ENCODE measurements at places on chromosomes 6 and 20.

DNA sequence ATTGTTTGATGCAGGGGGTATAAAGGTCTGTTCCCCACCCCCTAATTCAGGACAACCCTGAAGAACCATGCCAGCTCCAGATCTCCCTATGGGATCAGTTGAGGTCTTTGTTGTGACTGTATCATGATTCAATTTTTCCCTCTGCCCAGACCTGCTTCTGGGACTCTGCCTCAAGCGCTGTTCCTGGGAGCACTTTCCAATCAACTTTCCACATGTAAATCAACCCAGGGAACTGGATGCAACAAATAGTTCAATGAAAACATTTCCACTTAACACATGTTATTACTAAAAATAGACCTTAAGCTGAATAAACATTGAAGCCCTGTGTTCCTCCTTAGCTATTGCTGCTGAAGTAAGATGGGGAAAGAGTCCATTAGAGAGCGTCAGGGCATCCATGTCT is 139.5 kb downstream of the C6orf58 start:
- no peak for DNase-seq

GRCh38 chr6:14757418-14757817 is 488.5 kb upstream of the JARID2 start:
- DNase-seq: no peak

DNA sequence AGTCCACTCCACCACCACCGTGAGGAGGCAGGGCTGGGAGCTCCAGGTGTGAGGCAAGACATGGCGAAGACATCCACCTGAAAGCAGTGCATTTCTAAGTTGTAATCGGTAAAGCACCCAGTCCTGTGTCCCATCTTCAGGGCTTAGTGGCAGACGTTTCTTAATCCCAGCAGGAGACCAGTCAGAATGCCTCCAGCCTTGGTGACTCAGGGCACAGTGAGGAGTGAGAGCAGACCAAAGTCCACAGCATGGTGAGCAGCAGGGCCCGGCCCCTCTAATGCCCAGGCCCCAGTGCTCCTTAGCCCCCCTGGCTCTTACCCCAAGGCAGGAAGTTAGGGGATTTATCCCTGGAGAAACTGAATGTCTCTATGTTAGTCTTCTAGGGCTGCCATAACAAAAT is 183.9 kb downstream of the SYNDIG1 start:
- DNase-seq: no peak

- DNase-seq: no peak
Observed at GRCh38 chr20:25206063-25206403, 10.5 kb downstream of the ENTPD6 start.

GRCh38 chr6:69913361-69913760 is 47.0 kb downstream of the COL19A1 start:
- no peak for DNase-seq

DNA sequence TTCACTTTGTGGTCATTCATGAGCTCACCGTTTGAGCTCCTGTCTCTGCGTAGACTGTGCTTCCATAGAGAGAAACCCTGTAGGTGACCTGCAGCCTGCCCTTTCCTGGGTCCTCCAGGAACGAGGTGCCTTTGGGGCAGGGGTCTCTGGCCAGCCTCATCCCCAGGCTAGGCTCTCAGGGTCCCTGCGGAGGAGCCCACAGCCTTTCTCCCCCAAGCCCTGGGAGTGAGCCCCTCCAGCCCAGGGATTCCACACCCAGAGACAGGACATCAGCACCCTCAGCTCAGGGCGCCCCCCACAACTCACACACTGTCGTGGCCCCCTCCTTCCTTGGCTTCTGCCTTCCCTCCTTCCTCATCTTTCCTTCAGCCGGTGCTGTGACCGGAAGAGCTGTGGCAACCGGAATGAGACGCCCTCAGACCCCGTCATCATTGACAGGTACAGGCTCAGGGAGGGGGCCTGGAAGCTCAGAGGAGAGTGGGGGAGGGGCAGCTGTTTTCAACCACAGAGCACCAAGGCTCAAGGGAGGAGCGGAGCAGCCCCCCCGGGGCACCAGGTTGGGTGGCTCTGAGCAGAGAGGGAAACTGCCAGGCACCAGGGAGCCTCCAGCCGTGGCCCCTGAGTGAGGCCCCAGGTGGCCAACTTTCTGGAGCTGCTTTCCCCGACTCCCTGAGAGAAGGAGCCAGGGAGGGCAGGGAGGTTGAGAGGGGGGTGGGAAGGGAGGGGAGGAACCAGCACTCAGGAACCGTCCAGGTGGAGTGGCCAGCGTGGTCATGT is 16.8 kb downstream of the EBF4 start:
- no peak for DNase-seq

DNA sequence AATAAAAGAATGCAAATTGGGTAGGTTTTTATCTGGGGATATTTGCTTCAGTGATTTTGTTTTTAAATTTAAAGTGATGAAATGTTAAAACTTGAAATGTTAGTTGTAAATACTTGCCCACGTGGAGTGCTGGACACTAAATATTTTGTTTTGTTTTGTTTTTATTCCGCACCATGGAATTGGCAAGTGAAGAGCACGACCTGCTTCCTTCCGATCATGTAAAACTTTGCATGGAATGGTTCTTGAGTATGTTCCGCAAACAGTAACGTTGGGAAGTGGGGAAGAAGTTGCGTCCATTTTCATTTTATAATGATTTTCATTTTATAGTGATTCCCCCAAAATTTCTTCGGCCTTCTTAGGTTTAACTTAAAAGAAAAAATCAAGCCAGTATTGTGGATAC is 765 bp downstream of the IRAK1BP1 start:
- no peak for DNase-seq

DNA sequence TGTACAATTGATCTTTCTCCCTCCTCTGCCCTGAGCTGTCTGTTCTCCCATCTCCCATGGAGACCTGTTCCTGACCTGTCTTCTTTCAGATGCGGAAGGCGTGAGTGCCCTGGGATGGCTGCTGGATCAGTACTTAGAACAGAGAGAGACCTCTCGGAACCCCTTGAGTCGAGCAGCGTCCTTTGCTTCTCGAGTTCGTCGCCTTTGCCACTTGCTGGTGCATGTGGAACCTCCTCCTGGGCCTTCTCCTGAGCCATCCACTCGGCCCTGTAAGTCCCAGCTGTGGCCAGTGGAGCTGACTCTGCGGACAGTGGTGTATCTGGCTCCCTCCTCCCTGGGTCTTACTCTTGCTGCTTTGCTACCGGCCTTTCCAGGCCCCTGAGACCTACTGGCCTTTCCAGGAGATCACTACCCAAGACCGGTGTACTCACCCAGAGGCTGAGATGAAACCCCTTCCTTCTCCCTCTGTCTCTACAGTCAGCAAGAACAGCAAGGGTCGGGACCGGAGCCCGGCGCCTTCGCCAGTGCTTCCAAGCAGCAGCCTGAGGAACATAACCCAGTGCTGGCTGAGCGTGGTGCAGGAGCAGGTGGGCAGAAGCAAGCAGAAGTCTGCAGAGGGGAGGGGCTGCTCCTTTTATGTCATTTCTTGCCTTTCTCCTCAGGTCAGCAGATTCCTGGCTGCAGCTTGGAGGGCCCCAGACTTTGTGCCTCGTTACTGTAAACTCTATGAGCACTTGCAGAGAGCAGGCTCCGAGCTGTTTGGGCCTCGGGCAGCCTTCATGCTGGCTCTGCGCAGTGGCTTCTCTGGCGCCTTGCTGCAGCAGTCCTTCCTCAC is 22.5 kb downstream of the CUL9 start:
- no peak for DNase-seq

GRCh38 chr20:50259705-50260478 is 69.3 kb downstream of the CEBPB start:
- DNase-seq: no peak

- no peak for DNase-seq
Observed at GRCh38 chr6:161305860-161306259, 32.0 kb upstream of the AGPAT4 start.

GRCh38 chr6:31634131-31634530 is 13.6 kb downstream of the PRRC2A start:
- DNase-seq: no peak

GRCh38 chr6:132764370-132764769 is 6.7 kb upstream of the VNN2 start:
- DNase-seq: no peak

DNA sequence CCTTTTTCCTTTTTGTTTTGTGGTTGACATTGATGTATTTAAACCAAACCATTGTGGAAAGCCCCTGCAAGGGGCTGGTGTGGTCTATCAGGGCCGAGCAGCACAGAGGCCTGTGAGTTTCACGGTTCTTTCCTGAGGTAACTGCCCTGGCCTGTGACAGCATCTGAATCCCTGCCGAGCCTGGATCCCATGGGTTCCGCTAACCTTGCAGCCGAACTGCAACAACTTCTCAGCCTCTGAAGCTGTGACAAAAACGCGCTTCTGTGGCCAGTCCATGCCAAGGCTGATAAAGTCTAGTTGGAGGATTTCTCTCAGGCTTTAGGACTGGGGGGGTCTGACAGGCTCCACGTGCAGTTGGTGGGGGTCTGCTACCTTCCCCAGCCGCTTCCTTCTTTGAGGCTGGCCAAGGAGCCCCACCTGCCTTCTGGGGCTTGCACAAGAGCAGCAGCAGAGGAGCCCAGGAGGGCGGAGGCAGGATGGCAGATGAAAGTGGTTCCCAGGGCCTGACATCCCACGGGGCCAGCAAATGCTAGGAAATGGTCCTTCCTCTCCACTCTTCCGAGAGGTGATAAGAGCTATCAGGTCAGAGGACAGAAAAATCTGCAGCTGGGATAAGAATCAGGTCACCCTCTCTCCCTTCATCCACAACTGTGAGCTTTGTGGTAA is 150.9 kb downstream of the PREX1 start:
- DNase-seq: no peak

GRCh38 chr6:98941319-98941718 is 6.4 kb downstream of the FBXL4 start:
- DNase-seq: no peak

GRCh38 chr6:85600713-85601313 is 7.2 kb upstream of the SNX14 start:
- DNase-seq: no peak

DNA sequence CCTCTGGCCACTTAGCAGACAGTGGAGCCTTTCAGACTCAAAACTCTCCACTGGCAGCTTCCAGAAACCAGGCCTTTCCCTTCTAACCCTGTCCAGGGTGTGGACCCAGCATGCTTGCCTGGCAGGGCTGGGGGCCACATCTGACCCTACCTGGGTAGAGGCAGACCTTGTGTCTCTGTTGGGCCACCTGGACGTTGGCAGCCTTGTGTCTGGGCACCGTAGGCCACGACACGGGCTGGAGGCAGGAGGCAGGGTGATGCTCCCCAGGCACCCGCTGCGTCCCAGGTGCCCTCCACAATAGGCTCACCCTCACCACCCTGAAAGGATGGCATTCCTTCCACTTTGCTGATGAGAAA is 67.6 kb downstream of the NOL4L start:
- no peak for DNase-seq

DNA sequence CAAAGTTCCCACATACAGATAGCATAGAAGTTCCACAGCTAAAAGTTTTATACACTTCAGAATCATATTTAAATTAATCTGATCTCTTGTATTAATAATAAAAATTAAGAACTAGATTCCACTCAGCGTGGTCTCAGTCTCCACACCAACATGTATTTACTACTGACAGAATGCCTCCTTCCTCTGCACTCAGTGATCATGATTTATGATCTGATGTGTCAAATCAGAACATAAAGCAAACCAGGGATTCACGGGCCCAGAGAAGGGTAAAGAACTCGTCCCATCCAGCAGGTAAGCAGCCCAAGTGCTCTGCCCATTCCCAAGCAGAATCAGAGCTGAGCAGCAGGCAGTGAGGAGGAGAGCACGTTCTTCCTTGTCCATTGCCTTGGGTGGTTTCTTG is 14.2 kb upstream of the ATRN start:
- DNase-seq: no peak

DNA sequence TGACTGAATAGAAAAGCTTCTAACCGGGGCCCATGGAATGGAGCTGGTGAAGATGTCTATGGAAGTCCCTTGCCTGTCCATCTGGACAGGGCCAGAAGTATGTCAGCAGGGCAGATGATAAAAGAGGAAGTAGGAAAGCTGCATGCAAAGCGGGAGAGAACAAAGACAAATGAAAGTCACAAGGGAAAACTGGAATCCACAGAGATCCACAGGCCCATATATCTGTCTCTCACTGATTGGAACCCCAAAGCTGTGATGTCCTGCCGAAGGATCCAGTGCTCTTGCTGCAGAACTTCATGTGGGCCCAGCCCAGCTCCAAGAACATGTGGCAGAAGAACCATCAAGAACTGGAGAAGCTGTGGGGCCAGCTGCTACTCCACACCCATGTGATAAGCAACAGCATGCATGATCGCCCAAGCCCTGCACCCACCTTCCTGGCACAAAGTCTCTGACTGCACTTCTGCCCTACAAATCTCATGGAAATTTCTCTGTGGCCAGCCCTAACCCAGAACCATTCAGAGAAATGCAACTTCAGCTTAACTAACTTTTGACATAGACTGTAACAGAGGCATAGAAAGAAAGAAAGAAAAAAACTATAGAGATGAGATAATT is 716.0 kb downstream of the KIF16B start:
- DNase-seq: no peak

- DNase-seq: peak; percentile 95
Observed at GRCh38 chr6:111985202-111985731, 68.6 kb upstream of the CCN6 start.

DNA sequence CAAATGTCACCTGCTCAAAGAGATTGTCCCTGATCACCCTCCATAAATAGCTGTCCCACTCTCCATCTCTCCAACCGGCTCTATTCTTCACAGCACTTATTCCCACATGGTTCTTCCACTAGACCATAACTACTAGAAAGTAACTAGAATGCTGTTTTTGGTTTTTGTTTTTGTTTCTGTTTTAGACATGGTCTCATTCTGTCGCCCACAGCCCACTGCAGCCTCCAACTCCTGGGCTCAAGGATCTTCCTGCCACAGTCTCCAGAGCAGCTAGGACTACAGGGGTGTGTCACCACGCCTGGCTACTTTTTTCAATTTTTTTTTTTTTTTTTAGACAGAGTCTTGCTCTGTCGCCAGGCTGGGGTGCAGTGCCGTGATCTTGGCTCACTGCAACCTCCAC is 12.2 kb downstream of the MMP24 start:
- DNase-seq: no peak

GRCh38 chr20:25459111-25459830 is 51.8 kb downstream of the GINS1 start:
- DNase-seq: no peak

- no peak for DNase-seq
Observed at GRCh38 chr20:13461849-13462458, 176.8 kb downstream of the TASP1 start.

DNA sequence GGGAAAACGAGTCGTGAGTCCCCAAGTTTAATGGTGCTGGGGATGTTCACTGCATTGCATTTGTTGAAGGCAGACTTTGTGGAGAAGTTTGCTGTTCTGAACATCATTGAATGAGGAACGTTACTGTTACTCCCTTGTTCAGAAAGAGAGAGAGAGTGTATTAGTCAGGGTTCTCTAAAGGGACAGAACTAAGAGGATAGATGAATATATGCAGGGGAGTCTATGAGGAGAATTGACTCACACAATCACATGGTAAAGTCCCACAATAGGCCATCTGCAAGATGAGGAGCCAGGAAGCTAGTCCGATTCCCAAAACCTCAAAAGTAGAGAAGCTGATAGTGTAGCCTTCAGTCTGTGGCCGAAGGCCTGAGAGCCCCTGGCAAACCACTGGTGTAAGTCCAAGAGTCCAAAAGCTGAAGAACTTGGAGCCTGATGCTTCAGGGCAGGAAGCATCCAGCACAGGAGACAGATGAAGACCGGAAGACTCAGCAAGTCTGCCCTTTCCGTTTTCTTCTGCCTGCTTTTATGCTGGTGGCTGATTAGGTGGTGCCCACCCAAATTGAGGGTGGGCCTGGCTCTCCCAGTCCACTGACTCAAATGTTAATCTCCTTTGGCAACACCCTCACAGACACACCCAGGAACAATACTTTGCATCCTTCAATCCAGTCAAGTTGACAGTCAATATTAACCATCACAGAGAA is 223.5 kb upstream of the PCSK2 start:
- no peak for DNase-seq

- no peak for DNase-seq
Observed at GRCh38 chr6:161105408-161105807, 113.8 kb downstream of the MAP3K4 start.
